Esophagus squamous epithelium (tissue), 5 donors: ENCODE measurements at places on chromosomes 2 and 18.

GRCh38 chr18:68494802-68495581 lies 219.9 kb downstream of the TMX3 start:
- no peak for DNase-seq

DNA sequence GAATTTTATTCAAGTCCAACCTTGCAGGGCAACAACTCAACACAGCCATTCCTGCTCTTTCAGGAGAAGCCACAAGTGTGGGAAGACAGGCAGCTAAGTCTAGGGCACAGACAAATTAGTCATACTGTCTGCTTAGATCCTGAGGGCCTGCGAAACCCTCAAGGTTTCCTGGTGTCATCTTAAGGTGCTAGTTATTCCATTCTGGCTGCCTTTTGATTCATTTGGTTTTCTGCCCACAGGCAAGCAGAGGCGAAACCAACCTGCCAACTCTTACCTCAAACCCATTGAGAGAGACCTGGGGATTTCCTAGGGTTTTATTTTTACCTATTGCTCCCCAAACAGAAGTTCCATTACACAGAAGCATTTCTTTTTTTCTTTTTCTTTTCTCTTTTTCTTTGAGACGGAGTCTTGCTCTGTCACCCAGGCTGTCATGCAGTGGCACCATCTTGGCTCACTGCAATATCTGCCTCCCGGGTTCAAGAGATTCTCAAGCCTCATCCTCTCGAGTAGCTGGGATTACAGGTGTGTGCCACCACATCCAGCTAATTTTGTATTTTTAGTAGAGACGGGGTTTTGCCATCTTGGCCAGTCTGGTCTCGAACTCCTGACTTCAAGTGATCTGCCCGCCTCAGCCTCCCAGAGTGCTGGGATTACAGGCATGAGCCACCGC lies 23.7 kb upstream of the SCYGR1 start:
- DNase-seq, result no peak

GRCh38 chr18:45527891-45528290 lies 87.4 kb upstream of the SLC14A2 start:
- DNase-seq, result no peak

- DNase-seq, result no peak
These were observed 64.1 kb downstream of the CCDC93 start for GRCh38 chr2:117949806-117950205.

DNA sequence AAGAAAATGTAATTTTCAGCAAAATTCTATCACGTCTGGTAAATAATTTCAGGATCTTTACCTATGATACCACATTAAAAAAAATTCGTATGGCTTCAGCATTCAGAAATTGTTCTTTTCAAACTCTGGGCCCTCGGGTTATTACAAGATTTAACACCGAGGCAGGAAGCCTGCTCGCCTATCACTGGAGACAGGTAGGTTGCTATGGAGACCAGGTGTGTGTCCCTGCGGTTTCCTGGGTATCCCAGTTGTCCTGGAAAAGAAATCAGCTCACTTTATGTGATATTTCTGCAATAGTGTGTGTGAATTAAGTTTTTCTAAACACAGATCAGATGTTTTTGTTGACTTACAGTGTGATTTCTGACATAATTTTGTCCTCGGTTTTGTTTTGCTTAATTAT lies 14.2 kb downstream of the HPCAL1 start:
- DNase-seq, result no peak

DNA sequence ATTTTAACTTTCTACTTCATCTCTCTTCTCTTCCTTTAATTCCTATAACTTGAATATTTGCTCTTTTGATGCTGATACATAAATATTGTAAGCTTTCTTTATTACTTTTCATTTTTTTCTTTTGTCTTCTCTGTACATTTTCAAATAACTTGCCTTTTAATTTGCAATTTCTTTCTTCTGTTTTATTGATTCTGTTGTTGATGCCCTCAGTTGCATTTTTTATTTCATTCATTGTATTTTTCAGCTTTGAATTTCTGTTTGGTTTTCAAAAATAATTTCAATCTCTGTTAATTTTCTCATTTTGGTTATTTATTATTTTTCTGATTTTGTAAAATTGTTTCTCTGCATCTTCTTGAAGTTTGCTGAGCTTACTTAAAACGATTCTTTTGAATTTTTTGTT lies 47.0 kb downstream of the AQP4 start:
- no peak for DNase-seq

- DNase-seq, result no peak
These were observed 8.7 kb downstream of the RAB12 start for GRCh38 chr18:8617907-8618306.

- no peak for DNase-seq
These were observed 368.8 kb downstream of the NUP35 start for GRCh38 chr2:183493040-183493439.

DNA sequence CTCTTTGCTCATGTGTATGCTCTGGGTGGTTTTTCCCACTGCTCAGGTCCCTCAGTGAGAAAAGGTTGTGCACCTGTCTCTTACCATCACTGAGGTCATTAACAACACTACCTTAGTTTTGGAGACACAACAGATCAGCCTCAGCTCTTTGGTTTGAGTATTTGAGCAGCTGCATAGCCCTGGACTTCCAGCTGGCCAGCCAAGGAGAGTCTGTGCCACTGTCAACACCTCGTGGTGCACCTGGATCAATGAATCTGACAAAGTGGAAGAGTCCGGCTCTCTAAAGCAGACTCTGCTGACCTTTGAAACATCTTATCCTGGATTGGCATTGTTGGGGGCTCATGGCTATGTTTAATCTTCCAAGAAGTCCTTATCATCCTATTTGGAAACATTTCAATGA lies 30.0 kb downstream of the SERPINB8 start:
- no peak for DNase-seq

GRCh38 chr2:33412920-33413319 lies 63.5 kb upstream of the RASGRP3 start:
- DNase-seq, result no peak

GRCh38 chr2:11154016-11154922 lies 998 bp upstream of the SLC66A3 start:
- no peak for DNase-seq
